ENCODE measurements at places on chromosomes 3 and 15.
A peak's percentile ranks its signal among the peaks of the same experiment; 100 is the strongest.

GRCh38 chr15:63244976-63245645 is 32.3 kb upstream of the APH1B start:
- DNase-seq = no peak

DNA sequence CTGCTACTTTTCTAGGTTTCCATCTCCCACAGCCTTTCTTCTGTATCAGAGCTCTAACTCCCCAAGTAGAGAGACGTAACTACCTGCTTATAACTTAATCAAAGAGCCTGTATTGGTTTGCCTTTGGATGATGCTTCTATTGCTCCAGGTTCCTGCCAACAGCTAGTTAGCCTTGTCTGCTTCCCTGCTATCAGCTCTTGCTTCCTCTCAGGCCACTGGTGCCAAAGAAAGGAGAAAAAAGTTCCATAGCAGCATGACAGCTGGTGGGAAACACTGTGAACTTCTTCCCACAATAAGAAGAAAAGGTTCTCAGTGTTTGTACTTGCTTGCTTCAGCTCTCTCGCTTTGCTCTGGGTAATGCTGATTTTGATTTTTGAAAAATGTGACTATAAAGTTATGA is 206.6 kb downstream of the GBE1 start:
- no peak for DNase-seq

GRCh38 chr3:94179059-94179458 is 116.2 kb downstream of the NSUN3 start:
- DNase-seq = no peak

DNA sequence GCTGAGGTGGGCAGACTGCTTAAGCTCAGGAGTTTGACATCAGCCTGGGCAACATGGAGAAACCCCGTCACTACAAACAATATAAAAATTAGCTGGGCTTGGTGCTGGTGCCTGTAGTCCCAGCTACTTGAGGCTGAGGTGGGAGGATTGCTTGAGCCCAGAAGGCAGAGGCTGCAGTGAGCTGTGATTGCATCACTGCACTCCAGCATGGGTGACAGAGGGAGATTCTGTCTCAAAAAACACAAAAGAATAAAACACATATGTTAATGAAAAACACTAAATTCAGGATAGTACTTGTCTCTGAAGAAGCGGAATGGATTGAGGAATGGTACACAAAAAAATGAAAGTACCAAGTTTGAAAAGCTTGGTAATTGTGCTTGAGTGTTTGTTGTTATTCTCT is 128.0 kb upstream of the PLXND1 start:
- no peak for DNase-seq

- DNase-seq = peak; percentile 26
Measured at GRCh38 chr3:115698851-115699591, 75.7 kb downstream of the GAP43 start.

DNA sequence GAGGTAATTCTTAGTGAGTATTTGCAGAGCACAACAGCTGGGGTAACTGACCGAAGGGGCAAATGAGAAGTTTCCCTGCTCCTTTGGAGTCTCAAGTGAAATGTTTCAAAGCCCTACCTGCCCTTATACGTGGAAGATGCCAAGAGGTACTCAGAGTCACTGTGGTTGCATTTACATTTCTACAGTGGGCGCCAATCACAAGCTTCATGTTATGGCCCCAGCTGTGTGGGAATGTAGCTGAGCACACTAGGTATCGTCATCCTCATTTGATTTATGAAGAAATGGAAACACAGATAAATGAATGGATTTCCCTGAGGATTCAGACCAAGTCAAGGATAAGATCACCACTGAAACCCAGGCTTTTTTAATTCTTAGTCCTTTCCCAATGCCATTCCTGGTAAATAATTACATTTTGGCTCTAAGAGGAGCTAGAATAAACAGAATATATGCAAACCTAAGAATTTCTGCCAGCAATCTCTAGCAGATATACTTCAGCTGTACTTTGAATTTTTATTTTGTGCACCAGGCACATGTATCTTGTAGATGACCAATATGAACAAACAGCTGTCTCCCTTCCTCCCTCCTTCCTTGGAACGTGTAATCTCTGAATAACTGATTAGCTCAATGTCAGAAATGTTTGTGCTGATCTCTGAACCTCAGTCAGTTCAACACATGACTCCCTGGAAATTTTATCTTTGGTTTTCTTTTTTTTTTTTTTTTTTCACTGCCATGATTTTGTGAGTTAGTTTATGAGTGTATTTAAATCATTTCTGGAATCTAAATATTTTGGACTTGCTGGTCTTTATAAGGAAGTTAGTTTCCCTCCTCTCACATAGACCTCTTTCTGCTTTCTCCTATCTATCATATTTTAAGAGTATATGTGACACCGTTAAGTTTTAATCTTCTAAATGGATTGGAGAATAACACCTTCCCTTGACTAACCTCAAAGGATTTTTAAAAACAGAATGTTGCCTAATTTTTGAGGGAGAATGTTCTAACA is 69.2 kb downstream of the MAP2K5 start:
- no peak for DNase-seq

GRCh38 chr3:53122255-53122932 is 7.8 kb downstream of the RFT1 start:
- no peak for DNase-seq

DNA sequence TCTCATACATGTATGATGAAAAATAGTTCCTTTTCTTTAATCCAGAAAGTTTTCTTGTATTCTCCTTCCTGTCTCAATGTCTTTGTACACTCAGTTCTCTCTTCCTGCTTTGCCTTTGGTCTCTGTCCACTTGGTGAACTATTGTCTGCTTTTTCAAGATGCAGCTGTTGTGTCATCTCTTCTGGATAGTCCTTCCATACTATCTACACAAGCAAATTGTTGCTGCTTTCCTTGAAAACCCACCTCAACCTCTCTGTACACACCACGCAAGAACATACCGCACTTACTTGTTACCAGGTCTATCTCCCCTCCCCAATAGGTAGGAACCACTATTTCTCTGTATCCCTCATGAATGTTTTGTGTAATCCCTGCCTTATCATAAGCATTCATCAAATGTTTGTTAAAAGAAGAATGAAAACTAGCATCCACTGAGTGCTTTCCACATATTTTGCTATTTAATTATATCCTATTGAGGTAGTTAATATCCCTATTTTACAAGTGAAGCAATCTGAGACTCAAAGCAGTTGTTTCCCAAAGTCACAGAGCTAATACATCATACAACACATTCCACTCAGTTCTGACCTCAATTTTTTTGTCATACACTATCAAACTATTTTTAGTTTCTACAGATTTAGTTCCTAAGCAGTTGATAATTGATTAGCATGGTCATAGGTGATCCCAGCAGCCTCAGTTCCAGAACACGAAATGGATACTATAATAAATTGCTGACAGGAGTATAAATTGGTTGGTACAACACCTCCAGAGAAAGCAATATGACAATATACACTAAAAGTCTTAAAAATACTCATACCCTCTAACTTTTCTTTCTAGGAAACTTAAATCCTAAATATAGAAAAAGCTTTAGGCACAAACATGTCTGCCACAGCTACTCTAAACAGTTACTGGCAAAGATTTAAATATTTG is 19.6 kb downstream of the HACL1 start:
- DNase-seq = no peak

- DNase-seq = no peak
Measured at GRCh38 chr15:82812994-82813393, 3.6 kb downstream of the WHAMM start.

- DNase-seq = peak; percentile 85
Measured at GRCh38 chr3:72658466-72659100, 189.7 kb downstream of the SHQ1 start.

DNA sequence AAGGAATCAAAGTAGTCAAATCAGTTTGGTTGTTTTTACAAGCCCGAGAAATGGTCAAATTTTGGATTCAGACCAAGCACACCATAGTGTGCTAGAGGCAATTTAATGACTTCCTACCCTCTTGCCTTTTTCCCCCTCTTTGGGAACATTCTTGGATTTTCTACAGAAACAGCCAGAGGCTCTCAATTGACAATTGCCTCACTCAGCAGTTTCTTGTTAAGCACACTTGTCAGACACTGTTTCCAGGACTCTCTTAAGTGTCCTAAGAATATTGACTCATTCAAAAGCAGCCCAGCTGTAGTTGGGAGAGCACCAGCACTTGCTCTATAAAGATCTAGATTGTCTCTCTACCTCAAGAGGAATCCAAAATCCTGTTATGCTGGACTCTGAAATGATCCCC is 1.5 kb upstream of the SLC35G2 start:
- DNase-seq = peak; percentile 35

DNA sequence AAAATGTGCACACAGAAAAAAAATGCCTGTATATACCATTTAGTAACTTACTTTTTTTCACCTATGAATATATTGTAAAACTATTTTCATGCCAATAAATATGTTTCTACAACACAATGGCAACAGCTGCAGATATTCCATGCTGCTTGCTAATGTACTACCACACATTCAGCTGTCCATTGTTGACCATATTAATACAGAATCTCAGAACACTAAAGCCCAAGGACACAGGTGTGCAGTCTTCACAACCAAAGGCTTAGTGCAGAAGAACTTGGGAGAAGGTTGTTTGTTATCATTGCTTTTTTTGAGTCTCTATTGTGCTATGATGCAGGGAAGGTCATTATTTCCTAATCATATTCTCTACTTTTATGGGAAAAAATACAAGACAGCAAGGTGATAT is 79.6 kb downstream of the DIPK2A start:
- DNase-seq = no peak

DNA sequence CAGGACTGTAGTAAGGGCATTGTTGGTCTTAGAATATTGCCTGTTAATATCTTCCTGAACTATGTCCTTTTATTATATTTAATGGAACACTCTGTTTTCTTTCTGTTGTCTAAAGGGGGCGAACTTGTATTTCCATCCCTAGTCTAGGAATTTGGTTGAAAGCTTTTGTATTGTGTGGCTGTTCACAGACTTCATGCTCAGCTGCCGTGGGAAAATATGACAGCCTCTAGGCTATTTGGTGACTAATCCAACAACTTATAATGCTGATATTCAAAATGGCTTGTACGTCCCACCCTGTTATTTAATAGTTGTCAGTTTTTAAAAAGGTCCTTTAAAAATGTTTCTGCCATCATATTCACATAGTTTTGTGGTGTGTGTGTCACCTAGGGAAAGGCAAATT is 202.6 kb downstream of the KLHL25 start:
- peak; percentile 91 for DNase-seq

- DNase-seq = no peak
Measured at GRCh38 chr15:51969728-51970127, 1.9 kb downstream of the LEO1 start.

DNA sequence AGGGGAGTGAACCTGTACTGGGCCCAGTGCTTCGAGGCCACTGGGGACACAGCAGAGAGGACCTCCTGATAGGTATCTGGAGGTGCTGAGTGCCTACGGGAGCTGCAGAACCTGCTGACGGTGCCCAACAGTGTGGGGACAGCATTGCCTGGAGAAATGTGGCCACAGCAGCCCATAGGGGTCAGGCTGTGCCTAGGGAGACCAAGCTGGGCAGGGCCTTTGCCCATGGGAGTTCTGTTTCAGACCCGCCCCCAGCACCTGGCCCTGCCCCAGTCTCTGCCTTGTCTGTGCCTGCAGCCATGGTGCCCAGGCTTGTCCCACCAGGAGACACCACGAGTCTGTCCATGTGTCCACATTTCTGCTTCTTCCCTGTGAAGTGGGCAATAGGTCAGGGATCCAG is 15.3 kb upstream of the RPL32 start:
- peak; percentile 65 for DNase-seq

- no peak for DNase-seq
Measured at GRCh38 chr3:124113485-124113884, 121.6 kb upstream of the ROPN1 start.

DNA sequence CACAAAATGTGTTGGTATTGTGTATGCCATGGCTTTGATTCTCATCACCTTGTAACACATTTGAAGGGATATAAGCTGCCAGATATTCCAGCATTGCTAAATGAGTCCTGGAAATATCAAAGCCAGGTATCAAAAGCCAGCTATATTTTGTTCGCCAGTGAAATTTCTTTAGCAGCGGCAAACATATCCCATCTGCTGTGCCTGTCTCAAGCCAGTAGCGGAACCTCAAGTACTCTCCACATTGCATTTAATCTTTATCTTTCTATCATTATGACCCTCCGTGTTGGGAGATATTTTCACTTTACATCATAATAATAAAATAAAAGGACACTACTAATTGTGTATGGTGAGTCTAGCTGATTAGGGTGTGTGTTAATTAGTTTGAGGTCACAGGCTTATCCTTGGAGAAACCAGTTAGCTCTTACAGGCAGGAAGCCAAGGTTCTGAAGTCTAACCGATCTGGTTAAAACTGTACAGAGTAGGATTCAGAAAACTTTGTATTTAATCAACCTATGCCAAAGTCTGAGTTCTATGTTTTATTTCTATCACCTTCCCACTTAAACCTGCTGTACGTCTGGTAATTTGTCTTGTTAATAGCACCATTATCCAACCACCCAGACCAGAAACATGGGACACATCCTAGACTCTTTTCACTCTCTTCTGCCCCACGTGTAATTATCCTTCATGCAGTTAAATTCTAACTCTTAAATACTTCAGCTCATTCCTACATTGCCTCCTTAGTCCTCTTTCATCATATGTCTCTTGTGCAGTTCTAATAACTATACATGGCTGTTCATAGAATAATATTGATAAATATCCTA is 14.5 kb downstream of the TIPARP start:
- no peak for DNase-seq

GRCh38 chr15:49494842-49495241 is 71.8 kb downstream of the FGF7 start:
- peak; percentile 52 for DNase-seq

DNA sequence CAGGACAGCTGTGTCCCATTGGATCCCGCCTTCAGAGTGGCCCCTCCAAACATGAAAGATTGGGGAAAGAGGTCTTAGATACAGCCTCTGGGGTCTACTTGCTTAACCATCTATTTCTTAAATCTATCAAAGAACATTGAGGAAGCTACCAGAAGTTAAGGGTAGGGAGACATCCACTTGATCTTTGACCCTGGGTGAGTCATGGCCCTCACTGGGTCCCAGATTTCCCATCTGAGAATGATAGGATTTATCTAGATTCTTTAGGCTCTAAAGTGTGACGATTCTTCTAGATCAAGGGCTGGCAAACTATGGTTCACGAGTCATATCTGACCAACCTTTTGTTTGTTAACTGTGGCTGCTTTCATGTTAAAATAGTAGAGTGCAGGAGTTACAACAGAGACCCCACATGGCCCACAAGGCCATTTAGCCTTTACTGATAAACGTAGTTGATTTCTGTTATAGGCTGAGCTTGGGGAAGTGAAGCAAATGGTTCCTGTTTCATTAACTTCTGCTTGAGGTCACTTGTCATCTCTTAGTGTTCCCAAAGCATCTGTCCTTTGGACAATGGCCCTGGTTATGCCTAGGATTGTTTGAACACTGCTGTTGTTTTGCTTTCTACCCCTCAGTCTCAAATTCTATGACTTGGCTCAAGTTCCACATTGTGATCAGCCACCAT is 8.0 kb downstream of the MUC13 start:
- DNase-seq = no peak

GRCh38 chr3:196987022-196987421 is 18.4 kb upstream of the PIGZ start:
- no peak for DNase-seq

DNA sequence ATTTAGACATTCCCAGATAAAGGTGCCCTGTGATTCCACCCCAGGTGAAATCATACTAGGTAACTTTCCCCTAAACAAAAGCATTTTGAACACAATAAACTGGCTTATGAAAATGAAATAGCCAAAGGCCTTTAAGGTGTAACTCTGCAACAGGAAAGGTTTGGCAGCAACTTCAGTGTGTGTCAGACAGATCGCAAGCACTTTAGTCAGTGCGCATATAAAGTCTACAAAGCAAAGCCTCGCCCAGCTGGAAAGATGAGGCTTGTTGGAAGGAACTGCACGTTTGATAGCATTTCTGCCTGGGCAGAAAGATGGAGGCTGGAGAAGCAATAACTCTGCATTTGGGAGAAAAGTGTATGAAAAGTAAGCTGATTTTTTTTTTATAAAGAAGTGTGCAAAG is 57.9 kb downstream of the PRICKLE2 start:
- DNase-seq = peak; percentile 85

All from bronchial epithelial cell (primary cell).